ENCODE measurements at places on chromosomes 1 and 21.

DNA sequence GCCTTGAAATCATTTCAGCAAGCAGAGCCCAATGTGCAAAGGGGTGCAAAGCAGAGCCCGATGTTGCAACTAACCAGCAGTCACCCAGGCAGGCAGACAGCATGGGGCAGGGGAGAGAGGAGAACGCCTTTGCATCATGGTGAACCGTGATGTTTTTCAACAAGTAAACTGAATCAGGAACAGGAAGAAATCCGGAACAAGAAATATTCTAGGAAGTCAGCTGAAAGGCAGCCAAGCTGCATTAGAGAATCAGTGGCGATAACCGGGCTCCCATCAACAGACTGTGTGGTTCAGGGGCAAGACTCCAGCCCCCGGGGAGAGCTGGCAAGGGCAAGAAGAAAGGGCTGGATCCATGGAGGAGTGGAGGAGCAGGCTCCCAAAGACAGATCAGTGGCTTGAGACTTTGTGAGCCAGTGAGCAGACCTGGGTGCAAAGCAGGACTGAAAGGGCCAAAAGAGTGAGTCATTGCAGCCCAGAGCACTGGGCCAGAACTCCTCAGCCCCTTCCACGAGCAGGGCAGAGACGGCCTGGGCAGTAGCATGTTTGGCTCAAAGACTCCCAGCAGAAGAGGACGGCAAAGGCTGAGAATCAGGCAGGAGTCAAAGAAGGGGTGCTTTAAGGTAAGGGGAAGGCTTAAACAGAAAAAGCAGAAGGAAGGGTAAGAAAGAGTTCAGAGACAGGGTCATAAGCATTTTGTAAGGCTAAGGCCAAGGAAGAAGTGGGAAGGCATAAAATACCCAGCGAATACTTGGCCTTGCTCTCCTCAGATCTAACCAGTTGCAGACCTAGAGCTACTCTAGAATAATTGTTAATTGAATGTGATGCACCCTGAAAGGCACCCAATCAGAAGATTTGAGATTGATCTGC is 155.0 kb downstream of the SETD4 start:
- no peak for DNase-seq

- no peak for DNase-seq
Observed at GRCh38 chr1:228884196-228884595, 148.9 kb downstream of the RHOU start.

- DNase-seq = no peak
Observed at GRCh38 chr1:232904566-232904965, 45.8 kb upstream of the NTPCR start.

DNA sequence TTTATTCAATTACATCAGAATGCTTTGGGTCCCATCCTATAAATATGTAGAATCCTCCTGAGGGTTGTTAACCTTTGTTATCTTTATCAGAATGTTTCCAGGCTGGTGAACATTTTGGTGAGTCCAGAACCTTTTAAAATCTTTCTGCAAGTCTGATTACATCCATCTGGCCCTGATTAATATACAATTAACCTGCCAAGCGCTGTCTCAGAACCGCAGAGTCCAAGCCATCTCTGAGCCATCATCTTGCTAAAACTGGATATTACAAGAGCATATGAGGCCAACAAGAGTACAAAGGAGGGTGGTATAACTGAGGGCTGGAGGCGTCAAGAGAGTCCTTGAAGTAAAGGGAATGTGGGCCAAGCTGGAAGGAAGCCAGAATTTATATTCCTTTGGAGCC is 88.6 kb upstream of the ZC3H11B start:
- DNase-seq = no peak

GRCh38 chr1:27773826-27774445 is 917 bp downstream of the STX12 start:
- DNase-seq = no peak

DNA sequence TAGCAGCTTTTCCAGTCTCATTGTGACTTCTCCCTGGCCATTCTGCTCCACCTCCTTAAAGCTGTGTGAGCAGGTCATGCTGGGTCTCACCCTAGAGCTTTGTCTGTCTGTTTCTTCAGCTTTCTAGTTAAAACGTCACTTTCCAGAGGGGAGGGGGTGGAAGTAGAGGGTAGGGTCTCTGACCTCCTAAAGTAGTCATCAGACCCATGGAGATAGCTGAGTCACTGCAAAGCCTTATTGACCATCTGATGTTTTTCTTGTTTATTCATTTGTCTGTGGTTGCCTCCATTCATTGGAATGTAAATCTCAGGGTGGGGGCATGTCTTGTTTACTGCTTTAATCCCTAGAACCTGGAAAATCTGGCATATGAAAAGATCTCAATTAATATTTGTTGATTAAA is 52.7 kb downstream of the ELF3 start:
- no peak for DNase-seq

DNA sequence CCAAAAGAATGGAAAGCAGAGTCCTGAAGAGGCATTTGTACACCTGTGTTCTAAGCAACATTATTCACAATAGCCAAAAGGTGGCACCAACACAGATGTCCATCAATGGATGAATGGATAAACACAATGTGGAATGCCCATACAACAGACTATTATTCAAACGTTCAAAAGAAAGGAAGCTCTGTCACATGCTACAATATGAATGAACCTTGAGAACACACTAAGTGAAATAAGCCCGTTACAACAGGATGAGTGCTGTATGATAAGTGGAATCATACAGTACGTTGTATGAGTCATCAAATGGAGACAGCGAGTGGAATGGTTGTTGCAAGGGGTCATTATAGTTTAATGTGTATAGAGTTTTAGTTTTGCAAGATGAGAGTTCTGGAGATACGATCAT is 80.1 kb downstream of the SH3BGR start:
- DNase-seq = no peak

Data from NCI-H1105 (cell line).